ENCODE measurements at places on chromosomes 3 and 15. TPM values are rescaled to one million over a fixed set of nuclear protein-coding genes. Genes with fewer than 3 reads are reported as not detected.

GRCh38 chr15:59247364-59247763 is 40.7 kb downstream of the LDHAL6B start:
- DNase-seq, result no peak

- DNase-seq, result no peak
Measured at GRCh38 chr3:14496351-14496750, 43.8 kb downstream of the GRIP2 start.

GRCh38 chr15:65599677-65600076 is 11.3 kb downstream of the INTS14 start:
- DNase-seq, result no peak

GRCh38 chr15:58444658-58445332 is 13.0 kb downstream of the LIPC start:
- DNase-seq, result no peak

- DNase-seq, result no peak
Measured at GRCh38 chr3:131701153-131701770, 198.5 kb upstream of the MRPL3 start.

DNA sequence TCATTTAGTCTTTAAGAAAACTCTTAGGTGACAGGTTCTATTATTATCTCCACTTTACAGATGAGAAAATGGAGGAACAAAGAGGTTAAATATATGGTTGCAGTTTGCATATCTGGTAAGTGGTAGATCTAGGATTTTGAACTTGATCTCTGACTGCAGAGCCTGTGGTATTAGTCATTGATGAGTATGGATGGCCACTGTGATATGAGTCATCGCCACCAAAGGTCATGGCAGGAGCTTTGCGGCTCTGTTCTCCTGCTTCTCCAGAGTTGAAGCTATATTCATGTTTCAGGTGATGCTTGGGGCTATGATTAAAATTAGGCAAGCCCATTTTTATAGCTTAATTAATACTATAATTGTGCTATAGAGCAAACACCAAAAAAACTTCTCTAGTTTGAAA is 306.2 kb upstream of the DPPA4 start:
- DNase-seq, result no peak

The SNX33 gene
- total RNA-seq, result 1.2 TPM
